ENCODE measurements at places on chromosomes 4 and X.

DNA sequence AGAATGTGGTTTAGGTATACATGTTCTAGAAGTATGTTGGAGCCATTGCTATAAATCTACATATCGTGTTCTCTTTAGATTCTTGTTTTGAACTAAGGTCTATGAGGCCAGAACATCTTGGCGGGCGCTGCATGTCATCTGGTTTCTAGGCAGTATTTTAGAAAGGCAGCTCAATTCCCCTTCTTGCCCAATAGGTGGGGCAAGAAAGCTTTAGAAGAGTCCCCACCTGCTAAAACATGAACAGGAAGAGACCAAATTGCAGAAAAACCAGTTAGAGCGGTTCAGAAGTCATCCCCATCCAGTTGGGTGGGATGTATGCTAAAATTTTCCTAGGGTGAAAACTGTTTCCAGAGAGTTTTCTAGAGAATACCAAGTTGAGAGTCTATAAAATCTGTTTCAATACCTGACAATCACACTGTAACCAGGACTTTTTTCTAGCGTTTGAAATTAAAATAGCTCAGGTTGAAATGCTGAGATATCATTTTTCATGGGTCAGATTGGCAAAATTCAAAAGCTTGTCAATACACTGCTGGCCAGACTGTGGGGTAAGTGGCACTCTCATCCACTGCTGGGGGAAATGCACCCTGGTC lies 17.5 kb upstream of the SH3KBP1 start:
- peak; percentile 73 for DNase-seq

GRCh38 chr4:98939892-98940298 lies 11.0 kb upstream of the EIF4E start:
- DNase-seq: no peak

GRCh38 chr4:2798399-2799223 lies 5.7 kb downstream of the SH3BP2 start:
- DNase-seq: peak; percentile 31

DNA sequence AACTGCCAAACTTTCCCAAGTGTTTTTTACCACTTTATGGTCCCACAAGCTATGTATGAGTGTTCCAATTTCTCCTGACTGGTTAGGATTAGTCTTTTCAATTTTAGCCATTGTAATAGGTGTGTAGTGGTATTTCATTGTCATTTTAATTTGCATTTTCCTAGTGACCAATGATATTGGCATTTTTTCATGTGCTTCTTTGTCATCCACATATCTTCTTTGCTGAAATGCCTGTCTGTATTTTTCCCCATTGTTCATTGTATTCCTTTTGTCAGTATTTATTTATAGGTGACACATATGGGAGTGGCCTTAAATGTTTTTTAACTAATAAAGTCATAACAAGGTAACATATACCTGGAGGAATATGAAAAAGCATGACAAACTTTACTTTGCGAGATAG lies 9.2 kb upstream of the UBE2D3 start:
- DNase-seq: no peak

- no peak for DNase-seq
Observed at GRCh38 chr4:101217353-101218031, 129.8 kb downstream of the PPP3CA start.

DNA sequence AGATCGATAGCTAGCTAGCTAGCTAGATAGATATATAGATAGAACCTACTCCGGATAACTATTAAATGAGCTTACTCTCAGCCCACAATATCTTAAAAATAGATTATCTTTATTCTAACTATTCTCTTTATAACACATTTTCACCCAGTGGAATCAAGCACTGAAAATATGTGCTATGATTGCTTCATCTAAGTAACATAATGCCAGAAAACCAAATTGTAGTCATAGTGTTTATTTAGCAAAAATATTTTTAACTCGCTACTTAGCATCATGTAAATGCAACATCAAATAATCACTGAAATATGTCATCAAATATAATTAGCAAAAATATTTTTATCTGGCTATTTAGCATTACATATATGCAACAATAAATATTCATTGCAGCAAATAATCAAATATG lies 1.5 kb downstream of the TMEM156 start:
- DNase-seq: no peak

GRCh38 chr4:47672696-47673095 lies 165.2 kb downstream of the CORIN start:
- no peak for DNase-seq

- DNase-seq: no peak
Observed at GRCh38 chrX:18448416-18448815, 23.0 kb downstream of the CDKL5 start.

- DNase-seq: no peak
Observed at GRCh38 chr4:140648716-140649308, 80.1 kb upstream of the UCP1 start.

DNA sequence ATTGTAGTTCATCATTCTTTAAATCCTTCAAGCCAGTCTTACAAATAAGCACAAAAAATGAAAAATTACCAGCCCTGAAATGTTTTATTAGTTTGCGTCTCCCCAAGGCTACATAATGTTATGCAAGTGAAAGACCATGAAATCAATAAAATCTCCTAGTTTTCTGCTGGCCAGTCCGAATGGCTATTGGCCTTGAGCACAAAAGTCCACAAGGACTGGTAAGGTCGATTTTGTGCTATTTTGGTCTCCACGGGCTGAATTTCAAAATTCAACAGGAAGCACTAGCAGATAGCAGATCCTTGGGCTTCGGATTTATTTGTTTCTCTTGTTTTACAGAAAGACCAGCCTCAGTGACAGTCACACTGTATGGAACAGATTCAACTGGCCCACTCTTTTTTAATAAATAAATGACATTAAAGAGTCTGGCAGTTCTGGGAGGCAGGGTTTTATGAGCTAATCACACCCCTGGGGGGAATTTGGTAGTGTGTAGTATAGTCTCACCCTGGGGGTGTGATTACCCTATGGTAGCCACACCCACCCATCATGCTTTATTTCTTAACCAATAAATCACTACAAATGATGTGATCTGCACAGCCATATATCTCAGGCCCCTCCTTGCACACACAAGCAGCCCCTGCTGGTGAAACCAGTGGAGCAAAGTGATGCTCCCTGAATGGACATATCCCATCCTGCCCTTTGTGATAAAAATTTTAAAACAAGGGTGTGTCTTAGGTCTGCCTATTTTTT lies 51.1 kb upstream of the TMEM33 start:
- DNase-seq: no peak
